ENCODE measurements at places on chromosomes 2 and 18.

DNA sequence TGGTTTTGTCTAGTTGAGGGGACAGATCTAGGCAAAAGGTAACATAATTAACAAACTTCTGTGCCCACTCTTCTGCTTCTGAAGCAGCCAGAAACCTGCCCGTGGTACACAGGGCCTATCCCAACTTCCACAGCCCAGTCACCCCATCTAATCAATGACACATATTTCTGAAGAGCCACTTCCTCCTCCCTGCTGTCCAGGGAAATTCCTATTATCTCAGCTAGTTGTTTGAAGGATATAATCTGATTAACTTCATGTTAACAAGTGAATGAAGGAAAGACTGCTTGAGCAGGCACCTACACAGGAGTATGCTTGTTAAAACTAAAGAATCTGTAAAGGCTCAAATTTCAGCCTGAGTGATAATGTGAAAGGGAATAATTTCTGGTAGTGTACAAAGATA is 61.4 kb downstream of the CCDC148 start:
- DNase-seq: no peak

DNA sequence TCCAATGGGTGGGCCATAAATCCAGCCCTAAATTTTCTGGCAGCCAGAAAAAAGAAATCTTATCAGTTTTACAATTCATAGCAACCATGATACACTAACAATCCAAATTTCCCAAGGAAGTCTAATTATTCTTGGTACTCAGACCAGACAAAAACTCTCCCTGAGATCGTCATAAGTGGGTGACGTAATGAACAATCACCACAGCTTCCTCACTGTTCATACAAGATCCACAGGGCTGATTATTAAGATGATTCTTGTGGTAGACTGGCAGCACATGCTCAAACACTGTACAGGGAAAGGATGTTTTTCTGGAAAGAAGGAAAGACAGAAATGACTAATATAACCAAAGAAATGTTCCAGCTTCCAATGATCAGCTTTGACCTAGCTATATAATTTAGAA is 178.3 kb upstream of the CRIM1 start:
- no peak for DNase-seq

DNA sequence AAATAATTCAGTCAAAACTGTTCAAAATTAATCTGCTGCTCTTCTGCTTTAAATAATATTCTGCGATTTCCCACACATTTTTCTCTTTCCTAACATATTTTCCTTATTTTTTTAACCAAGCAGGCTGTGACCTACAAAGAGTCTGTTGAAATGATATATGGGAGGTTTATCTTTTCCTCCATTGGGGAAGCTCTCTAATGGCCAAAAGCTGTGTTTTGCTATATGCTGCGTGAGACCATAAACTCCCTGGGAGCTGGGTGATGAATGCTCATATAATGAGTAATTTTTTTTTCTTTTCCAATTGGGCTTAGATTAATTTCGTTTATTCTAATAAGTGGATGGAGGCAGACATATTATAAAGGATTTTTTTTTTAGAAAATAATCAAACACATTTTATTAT is 72.2 kb upstream of the MAP2 start:
- DNase-seq: no peak

- DNase-seq: no peak
These were observed 367.5 kb upstream of the MMADHC start for GRCh38 chr2:149954981-149955600.

DNA sequence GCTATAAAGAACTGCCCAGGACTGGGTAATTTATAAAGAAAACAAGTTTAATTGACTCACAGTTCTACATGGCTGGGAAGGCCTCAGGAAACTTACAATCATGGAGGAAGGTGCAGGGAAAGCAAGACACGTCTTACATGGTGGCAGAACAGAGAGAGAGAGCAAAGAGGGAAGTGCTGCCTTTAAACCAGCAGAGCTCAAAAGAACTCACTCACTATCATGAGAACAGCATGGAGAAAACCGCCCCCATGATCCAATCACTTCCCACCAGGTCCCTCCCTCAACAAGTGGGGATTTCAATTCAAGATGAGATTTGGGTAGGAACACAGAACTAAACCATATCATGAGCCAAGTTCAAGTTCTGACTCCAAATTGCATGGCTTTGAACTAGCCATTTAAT is 62.8 kb upstream of the PPP1CB start:
- no peak for DNase-seq

GRCh38 chr18:78753240-78753639 is 226.4 kb upstream of the SALL3 start:
- no peak for DNase-seq
